ENCODE measurements at places on chromosomes 5 and 9.

DNA sequence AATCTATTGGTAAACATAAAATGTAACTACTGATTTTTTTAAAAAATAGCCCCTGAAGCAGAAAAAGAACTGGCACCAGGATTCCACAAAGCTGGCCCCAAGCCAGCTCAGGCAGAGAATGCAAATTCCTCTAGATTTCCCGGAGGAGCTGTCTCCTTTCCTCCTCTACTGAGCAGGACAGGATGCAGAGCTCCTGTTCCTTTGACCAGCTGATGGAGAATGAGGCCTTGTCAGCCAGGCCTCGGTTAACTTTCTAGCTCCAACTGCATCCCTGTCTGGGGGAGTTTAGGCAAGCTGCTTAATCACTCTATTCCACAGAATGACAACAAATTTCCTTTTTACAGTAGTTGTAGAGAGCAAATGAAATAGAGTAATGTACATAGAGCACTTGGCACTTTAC is 155.5 kb downstream of the GNAQ start:
- no peak for DNase-seq

DNA sequence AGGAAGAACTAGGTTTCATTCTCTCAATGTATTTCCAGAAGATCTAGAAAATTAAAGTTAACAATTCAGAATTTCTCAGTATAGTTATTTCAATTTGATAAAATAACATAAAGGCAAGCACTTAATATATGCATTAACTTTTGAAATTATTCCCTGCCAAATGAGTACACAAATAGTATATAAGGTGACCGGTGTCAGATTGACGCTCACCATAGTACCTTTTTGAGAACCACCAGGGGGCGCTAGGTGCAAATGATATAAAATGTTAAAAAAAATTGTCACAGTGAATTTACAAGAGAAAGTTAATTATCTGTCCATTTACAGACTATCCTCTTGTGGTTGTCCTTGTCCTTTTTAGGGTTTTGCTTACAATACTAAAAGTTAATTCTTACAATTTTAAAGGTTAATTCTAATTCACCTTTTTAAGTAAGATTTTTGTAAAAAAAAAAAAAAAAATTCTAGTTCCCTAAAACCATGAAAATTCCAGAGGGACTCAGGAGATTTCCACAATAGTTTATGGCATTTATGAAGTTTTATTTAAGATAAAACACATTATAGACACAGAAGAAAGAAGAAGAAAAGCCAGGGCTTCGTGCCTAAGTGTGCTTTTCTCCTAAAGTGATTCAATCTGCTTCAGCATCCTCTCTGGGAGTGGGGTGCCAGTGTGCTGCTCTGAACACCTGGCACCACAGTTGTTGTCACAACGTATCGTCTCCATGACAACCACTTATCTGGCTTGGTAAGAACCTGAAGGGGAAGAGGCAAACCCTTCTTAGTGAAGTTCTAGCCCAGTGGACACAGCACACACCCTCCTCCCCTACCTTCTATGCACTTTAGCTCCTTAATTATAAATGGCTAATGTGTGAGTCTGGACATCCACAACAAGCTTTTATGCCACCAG is 1.7 kb downstream of the ADAMTS16 start:
- DNase-seq, result peak; percentile 66

DNA sequence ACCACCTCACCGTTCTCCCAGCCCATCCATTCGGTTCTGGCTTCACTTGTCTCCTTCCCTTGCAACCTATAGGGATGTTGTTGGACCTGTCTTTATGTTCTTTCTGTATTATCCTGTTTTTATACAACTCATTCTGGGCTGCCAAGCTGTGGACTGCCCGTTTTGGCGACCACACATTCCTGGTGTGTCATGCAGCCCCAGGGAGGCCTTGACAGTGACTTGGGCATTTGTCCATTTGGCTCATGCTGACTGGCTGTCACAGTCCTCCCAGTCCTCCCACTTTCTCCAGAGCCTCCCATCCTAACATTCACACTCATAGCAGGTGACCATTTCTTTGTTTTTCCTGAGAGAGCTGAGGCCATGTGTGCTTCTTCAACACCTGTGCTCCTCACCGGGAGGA is 136.4 kb downstream of the SLF1 start:
- DNase-seq, result no peak

- DNase-seq, result peak; percentile 26
Measured at GRCh38 chr5:141172381-141173204, at the start of gene PCDHB7. PCDHB7 (plus strand) TSS chr5:141172644; CDS start chr5:141172836, 192 bp downstream.

DNA sequence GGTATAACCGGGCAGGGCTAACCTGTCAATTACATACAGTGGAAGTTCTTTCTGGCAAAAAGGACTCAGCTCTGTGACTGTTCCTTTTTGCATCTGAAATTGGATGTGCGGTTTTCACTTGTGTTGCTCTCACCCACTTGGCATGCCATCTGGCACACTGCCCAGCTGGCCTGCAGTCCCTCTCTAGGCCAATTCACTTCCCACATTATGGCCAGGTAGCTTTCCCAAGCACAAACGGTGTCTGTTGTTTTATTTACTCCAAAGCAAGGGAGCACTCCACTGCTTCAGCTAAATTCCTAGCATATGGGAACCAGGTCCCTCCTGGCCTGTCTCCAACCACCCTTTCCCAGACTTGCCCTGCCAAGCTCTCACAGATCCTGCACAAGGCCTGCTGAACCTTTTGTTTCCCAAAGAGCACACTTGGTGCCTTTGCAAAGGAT is 132.5 kb downstream of the SEMA6A start:
- DNase-seq, result no peak

- DNase-seq, result no peak
Measured at GRCh38 chr9:112970939-112971338, 41.1 kb downstream of the ZNF883 start.

DNA sequence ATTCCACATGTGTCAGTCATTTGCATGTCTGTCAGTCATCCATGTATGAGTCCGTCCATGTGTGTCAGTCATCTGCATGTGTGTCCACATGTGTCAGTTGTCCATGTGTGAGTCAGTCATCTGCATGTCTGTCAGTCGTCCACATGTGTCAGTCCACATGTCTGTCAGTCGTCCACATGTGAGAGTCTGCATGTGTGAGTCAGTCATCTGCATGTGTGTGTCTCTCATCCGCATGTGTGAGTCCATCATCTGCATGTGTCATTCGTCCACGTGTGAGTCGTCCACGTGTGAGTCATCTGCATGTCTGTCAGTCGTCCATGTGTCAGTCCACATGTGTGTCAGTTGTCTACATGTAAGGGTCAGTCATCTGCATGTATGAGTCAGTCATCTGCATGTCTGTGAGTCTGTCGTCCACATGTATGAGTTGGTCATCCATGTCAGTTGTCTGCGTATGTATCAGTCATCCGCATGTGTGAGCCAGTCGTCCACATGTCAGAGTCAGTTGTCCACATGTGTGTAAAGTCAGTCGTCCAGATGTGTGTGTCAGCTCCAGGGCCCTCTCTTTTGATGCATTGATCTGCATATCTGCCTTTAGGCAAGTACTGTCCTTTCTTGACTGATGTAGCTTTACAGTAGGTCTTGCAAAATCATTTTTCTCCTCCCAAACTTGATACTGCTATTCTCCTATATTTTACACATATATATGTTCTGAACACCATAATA is 72.5 kb upstream of the CACNA1B start:
- DNase-seq, result peak; percentile 30

GRCh38 chr5:19058216-19058615 is 929.8 kb downstream of the CDH18 start:
- DNase-seq, result no peak

GRCh38 chr9:89417832-89418473 is 80.0 kb downstream of the SEMA4D start:
- peak; percentile 51 for DNase-seq

DNA sequence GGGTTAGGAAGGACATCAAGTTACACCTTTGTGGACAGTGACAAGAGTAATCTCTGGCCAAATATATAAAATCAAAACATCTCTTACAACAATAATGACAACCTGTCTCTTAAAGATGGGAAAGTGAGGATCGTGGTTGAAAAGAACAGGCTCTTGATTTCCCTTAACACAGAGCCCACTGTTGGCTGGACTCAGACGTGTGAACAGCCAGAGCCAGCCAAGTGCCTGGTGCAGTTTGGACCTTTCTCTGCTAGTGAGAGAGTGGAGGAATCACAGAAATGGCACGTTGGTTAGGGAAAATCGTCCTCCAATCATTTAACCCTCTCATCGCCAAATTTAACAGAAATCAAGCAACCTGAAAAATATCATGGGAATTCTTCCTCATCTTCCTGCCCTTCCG is 131.3 kb downstream of the GNA14 start:
- no peak for DNase-seq

DNA sequence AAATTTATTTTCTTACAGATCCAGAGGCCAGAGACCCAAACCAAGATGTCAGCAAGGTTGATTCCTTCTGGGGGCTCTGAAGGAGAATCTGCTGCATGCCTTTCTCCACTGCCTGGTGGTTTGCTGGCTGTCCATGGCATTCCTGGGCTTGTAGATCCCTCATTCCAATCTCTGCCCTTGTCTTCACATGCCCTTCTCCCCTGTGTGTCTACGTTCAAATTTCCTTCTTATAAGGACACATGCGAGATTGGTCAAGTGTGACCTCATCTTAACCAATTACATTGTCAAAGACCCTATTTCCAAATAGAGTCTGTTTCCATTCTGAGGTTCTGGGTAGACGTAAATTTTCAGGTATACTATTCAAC is 84.5 kb upstream of the RAI14 start:
- no peak for DNase-seq

GRCh38 chr9:14215614-14216013 is 98.3 kb downstream of the NFIB start:
- DNase-seq, result no peak

GRCh38 chr9:126589349-126589748 is 24.4 kb upstream of the LMX1B start:
- no peak for DNase-seq

- no peak for DNase-seq
Measured at GRCh38 chr5:92687821-92688722, 892.9 kb downstream of the NR2F1-AS1 start.

DNA sequence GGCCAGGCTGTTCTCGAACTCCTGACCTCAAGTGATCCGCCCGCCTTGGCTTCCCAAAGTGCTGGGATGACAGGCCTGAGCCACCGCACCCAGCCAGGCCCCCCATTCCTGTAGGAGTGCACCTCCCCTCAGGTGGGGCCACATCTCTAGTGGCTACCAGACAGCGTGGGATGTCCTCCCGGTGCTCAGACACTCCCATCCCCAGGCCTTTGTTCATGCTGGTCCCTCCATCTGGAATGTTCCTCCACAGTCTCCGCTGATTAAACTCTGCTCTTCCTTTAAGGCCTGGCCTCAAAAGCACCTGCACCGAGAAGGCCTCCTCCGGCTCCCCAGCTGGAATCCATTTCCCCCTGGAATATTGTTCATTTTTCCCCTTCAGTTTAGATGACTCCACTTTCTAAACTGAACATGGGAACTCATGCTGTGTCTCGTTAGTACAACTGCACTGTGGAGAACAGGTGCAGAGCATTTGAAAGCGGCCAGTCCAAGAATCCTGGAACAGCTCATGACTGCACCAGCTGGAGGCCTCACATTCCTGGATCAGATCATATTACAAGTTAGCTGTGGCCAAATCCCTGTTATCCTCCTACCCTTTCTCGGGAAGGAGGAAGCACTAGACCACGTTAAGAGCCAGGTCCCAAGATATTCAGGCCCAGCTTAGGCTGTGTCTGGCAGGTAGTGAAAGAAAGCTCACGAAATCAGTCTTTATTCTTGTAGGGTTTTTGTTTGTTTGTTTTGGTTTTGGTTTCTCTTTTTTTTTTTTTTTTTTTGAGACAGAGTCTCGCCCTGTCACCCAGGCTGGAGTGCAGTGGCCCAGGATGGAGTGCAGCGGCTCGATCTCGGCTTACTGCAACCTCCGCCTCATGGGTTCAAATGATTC is 10.8 kb upstream of the PRRC2B start:
- DNase-seq, result no peak

DNA sequence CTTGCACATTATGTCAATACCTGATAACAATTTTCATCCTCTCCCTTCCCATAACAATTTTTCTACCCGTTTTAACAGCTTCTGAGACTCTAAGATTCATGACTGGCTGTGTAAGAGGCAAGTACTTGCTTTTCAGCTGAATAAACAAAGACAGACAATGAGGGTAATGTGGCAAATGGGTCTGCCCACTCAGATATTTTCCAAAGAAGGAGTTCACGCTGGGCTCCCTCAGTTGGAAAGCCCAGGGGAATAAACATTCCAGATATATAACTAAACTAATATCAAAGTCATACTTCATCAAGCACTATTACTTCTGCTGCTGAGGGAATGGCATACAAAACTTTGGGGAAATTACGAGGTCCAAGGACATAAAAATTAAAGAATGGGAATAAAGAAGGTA is 24.4 kb downstream of the MEGF9 start:
- DNase-seq, result no peak

- peak; percentile 77 for DNase-seq
Measured at GRCh38 chr5:73451224-73452130, 2.9 kb upstream of the FOXD1 start.

- no peak for DNase-seq
Measured at GRCh38 chr9:80649001-80649420, 1040.3 kb downstream of the TLE1 start.

GRCh38 chr9:71910650-71911060 is 338 bp downstream of the ABHD17B start:
- DNase-seq, result no peak

DNA sequence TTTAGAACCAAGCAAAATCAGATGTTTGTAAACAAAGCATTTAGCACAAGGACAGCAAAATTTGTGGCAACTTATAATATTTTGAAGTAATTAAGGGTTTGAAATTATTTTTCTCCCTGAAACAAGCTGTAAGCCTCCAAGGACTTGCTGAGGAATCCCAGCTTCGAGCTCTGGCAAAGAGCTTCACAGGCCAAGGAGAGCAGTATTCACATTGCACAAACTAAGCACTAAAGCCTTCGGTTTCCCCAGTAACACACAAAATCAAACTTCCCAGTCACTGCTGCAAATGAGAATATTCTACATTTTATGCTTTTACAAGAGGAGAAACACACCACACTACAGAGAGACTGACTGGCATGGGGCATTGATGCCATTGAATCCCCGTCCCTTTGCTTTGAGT is 101.9 kb downstream of the WDR41 start:
- no peak for DNase-seq

DNA sequence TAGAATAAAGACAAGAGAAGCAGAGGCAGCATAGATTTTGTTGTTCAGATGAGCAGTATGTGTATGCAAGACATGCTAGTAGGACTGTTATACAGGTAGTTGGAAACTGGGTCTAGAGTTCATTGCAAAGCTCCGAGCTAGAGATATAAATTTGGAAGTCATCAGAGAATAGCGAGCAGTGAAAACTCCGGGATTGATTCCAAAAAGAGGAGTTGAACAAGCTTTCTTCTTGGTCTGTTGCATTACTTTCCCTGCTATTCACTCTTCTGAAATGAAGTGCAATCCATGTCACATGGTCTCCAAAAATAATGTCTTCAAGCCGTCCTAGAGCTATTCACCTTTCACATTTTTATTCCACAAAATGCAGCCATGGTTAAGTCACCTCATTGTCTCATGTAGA is 67.9 kb upstream of the ZNF462 start:
- DNase-seq, result no peak

GRCh38 chr5:17229313-17229712 is 11.9 kb downstream of the BASP1 start:
- no peak for DNase-seq

DNA sequence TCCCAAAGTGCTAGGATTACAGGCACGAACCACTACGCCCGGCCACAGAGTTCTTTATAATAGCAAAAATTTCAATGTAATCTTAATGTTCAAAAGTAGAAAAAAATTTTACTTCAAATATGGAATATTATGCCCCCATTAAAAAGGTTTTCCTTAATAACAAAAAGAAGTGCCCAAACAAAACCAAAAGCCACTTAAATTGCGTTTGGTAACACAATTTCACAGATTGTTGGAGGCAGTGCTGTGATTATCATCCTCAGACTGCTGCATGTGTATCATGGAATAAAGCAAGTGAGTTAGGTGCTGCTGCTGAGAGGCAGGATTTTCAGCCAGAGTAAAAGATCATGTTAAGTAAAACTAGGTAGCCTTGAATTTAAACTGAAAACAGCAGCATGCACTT is 132.7 kb downstream of the COL23A1 start:
- no peak for DNase-seq
